ENCODE measurements at places on chromosomes 16 and 17.
A peak's percentile ranks its signal among the peaks of the same experiment; 100 is the strongest.

DNA sequence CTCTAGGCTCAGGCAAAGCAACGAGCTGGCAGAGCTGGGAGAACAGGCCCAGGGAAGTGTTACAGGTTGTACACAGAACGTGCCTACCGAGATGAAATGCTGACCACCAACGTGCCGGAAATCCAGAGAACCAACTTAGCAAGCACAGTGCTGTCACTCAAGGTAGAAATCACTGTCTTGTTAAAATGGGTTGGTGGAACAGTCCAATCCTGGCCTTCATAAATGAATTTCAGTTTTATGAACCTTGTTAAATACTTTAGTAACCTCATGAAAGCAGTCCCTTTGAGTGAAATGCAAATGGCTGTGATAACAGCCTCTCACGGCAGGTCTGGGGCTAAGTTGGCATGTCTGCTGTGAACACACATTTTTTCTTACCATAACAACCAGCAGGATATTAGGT is 29.0 kb downstream of the ETV4 start:
- DNase-seq, result no peak

DNA sequence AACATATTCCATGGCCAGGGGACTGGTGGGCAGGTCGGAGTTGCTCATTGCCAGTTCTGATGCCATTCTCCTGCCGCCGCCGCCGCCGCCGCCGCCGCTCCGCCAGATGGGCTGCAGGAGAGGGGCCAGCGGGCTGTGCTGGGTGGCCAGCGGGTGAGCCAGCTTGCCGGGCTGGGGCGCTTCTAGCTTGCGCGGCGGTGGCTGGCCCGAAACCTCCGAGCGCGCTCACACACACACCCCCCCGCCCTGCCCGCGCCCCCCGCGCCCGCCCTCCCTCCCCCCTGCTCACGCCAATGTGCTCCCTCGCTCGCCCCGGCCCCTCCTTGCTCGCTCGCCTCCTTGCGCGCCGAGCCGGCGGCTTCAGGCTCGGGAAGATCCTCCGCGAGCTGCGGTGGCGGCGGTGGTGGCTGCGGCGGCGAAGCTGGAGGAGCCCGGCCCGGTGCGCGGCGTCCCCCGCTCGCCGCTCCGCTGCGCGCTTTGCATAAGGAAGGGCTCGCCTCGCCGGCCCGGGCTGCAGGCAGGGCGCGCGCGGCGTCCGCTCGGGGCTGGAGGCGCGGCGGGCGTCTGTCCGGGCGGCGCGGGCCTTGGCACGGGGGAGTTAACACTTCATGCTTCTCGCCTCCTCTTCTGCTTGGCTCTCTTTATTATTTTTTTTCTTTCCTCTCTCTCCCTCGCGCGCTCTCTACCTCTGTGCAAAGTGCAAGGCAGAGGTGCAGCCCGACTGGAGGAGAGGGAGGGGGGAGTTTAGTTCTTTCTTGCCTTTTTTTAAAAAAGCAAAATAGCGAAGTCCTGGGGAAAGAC is 500 bp downstream of the MAF start:
- DNase-seq, result no peak

DNA sequence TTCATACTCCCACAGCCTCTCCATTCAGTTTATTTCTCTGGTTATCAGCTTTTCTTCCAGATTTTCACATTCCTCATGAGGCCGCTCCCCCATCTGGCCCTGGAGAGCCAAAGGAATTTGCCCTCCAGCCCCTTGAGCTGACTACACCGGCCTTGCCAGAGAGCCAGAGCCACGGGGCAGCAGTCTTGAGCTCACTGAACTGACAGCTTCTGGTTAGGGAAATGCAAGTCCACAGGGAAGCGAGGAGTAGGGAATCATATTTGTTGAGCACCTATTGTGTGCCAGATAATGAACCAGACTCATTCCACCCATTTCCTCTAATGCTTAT is 102.4 kb downstream of the ABCC12 start:
- DNase-seq, result no peak

GRCh38 chr16:24975428-24975889 is 39.7 kb downstream of the ARHGAP17 start:
- no peak for DNase-seq

DNA sequence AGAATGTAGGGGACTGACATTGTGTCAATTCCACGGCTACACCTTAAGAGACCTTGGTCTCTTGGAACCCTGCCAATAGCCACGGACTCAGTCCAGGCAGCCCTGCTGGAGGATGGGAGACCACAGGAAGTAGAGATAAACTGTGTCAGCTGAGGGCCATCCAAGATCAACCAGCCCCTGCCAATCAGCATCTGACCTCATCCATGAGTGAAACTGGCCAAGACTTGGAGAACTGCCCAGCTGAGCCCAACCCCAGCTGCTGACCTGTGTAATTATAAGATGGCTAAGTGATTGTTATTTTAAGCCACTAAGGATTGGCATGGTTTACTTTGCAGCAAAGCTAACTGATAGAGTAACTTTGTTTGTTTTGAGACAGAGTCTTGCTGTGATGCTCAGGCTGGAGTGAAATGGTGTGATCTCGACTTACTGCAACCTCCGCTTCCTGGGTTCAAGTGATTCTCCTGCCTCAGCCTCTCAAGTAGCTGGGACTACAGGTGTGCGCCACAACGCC is 13.3 kb upstream of the YWHAE start:
- no peak for DNase-seq

DNA sequence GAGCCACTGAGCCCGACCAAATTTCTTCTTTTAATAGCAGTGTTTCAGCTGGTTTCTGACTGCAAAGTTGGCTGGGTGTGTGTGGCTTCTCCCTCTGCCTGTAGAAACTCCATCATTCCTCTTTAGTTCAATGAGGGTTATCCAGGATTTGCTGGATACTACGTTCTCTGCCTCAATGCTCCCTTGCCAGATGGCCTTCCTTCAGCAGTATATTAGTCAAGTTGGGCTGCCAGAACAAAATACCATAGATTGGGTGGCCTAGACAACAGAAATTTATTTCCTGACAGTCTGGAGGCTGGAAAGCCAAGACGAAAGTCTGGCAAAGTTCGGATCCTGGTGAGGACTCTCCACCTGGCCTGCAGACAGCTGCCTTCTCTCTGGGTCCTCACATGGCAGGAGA is 103.7 kb downstream of the NOG start:
- DNase-seq, result peak; percentile 85

DNA sequence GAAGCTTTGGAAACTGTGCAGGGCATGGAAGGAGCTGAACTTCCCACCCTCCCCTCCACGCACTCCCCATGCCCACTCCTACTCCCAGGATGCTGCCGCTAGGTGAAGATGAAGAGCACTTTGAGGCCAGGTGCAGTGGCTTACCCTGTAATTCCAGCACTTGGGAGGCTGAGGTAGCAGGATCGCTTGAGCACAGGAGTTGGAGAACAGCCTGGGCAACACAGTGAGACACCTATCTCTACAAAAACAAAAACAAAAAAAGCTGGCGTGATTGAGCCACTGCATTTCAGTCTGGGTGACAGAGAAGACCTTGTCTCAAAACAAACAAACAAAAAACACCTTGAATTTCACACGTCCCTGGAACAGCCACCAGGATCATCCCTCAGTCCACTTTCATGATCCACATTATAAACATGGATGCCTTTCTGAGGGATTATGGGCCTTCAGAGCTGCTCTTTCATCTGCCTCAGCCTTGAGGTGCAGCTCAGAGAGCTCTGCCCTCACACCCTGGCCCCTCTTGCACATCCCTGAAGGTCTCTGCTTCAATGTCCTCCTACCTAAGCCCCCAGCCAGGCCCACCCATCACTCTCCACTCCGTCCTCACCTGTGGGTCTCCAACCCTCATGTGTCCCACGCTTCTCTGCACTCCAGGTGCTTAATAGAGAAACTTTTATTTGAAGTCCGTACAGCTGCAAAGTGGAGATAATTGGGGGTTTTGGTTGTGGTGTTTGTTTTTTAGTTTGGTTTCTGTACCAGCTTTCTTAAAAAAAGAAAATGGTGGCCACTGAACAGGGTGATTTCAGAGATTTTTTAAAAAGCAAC is 25.8 kb downstream of the PHB1 start:
- DNase-seq, result no peak

DNA sequence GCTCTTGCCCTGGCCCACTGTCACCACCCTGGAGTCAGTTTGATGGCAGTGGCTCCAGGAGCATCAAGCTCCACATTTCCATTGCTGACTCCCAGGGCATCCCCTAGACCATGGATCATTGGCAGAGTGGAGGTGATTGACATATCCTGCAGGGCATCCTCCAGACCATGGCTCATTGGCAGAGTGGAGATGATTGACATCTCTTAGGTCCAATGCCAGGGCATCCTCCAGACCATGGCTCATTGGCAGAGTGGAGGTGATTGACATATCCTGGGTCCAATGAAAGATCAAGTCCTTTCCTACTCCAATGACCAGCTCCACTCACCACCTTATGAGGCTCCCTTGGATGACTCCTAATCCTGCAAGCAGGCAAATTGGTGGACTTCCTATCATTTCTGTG is 174.3 kb upstream of the NLRP1 start:
- DNase-seq, result no peak

GRCh38 chr16:69314534-69314933 is 3.4 kb downstream of the VPS4A start:
- DNase-seq, result no peak

DNA sequence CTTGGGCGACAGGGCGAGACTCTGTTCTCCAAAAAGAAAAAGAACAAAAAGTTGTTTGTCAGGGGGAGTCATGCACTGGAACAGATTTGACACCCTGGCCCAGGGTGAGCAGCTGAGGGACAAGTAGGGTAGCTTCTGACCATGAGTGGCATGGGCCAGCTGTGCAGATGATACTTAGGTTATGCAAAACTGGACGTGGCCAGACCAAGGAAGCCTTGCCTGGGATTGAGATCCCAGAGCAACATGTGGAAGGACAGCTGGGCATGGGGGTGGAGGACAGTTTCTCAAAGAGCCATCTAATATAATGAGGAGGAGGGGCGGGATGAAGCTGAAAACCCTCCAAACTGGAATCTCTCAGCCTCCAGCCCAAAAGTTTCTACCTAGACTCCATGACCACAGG is 19.6 kb upstream of the SLC35B1 start:
- no peak for DNase-seq

GRCh38 chr16:49458243-49458642 is 84.6 kb downstream of the C16orf78 start:
- no peak for DNase-seq

GRCh38 chr17:40103688-40104087 is 3.3 kb upstream of the NR1D1 start:
- no peak for DNase-seq

GRCh38 chr17:7929158-7930023 is at the start of gene KCNAB3:
KCNAB3 (minus strand) TSS chr17:7929856; CDS start chr17:7929435, 421 bp downstream.
- peak; percentile 33 for DNase-seq

- DNase-seq, result no peak
Observed at GRCh38 chr17:72025113-72025512, 95.7 kb upstream of the SOX9 start.

- no peak for DNase-seq
Observed at GRCh38 chr16:82626791-82627261, at the start of gene CDH13. CDH13 (plus strand) TSS chr16:82626969.

DNA sequence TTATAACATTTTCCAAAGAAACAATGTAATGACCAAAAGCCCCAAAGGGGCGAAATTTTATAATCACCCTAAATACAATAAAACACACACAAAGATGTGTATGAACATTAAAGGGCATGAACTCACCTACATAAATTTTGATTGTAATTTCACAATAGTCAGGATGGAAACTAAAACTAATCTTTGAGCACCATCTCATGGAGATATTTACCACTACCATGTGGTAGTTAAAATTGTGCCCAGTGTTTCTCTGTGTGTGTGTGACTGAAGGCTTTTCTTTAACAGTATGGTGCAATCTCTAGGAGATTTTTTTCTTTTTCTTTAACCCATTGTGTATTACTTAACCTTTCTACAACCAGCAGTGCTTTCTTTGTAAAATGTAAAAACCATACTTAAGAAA is 19.7 kb upstream of the MEIOC start:
- DNase-seq, result peak; percentile 5

DNA sequence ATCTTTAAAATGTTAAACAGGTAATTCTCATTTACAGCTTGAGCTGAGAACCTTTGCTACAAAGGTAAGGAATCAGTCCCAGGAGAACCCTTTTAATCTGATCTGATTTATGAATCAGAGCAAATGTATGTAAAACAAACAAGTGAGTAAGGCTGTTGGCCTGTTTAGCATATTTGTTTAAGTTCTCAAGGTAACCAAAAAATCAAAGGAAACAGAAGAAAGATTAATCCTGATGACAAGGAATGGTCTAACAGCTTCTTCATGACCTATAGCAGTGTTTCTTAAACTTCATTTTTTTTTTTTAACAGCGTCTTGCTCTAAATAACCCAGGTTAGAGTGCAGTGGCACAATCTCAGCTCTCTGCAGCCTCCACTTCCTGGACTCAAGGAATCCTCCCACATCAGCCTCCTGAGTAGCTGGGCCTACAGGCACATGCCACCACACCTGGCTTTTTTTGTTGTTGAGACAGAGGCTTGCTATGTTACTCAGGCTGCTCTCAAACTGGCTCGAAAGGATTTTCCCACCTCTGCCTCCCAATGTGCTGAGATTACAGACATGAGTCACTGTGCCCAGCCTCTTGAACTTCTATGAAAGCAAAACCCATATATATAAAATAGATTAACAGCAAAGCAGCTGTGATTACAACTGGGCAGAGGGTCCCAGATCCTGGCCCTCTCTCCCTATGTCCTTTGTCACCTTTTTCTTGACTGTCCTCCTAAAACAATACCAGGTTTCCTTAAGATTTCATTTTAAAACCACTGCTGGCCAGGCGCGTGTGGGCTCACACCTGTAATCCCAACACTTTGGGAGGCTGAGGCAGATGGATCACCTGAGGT is 5.1 kb upstream of the JPT1 start:
- DNase-seq, result no peak
